NCI-H524 (cell line): ENCODE measurements at places on chromosomes 5 and 9.

DNA sequence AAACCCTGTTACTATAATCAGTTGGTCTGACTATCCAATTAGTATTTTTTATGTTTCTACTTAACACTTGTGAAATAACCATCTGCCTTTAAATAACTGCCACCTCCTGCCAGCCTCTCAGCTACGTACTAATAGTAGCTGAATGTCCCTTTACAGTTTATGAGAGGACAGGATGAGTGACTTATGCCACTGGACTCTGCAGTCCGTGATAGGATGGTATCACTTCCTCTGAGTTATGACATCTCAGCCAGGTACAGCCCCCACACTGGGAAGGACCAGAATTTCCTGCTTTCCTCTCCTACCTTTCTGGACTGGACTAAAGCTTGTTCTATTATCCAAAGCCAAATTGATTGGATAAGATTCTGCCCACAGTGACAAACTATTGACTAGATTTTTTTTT is 102.9 kb downstream of the ZFAND5 start:
- peak; percentile 37 for DNase-seq

GRCh38 chr9:14288433-14288832 is 25.5 kb downstream of the NFIB start:
- no peak for DNase-seq

GRCh38 chr9:237141-237857 is 22.6 kb downstream of the DOCK8 start:
- DNase-seq = no peak

DNA sequence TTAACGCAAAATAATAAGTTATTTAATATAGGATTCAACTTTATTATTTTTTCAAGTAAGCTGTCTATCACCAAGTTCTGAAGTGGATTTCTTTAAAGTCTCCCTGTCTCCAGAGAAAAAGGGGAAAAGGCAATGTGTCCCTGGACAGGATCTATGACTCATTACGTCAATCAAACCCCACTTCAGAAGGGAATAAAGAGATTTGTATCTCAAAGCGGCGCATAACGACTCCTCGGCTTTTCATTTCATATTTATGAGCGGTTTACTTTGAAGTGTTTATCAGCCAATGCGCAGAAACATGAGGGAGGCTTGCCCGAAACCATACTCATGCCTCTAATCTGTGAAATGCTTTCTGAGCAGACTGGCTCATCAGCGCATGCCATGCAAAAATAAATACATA is 938.6 kb upstream of the WWC1 start:
- peak; percentile 45 for DNase-seq

DNA sequence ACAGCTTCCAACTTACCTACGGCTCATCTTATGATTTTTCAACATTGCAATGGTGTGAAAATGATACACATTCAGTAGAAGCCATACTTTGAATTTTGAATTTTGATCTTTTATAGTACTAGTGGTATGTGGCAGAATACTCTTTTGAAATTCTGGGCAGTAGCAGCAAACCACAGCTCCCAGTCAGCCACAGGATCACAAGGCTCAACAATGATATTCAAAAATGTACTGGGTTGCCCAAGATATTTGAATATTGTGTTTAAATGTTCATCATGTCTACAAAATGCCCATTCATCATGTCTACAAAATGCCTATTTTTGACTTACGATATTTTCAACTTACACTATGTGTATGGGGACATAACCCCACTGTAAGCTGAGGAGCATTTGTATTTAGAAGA is 81.3 kb upstream of the PRR16 start:
- no peak for DNase-seq

- no peak for DNase-seq
Observed at GRCh38 chr5:60184606-60185005, 291.1 kb upstream of the PDE4D start.

DNA sequence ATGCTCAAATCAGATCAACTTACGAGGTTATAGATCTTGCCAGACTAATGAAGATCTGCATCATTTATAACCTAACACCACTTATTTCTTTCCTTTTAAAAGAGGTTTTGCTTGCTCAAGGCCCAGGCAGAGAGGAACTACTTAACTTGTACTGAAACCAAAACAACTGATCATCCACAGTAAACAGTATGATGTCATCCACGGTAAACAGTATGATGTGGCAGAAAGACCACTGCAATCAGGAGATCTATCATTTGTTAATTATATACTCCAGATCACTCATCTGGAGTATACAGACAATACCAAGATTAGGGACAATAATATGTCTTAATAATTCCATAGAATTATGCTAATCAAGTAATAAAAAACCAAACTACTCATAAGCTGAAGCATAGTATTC is 116.8 kb downstream of the ADAMTS6 start:
- no peak for DNase-seq

- no peak for DNase-seq
Observed at GRCh38 chr5:14809369-14810155, 62.0 kb downstream of the ANKH start.

DNA sequence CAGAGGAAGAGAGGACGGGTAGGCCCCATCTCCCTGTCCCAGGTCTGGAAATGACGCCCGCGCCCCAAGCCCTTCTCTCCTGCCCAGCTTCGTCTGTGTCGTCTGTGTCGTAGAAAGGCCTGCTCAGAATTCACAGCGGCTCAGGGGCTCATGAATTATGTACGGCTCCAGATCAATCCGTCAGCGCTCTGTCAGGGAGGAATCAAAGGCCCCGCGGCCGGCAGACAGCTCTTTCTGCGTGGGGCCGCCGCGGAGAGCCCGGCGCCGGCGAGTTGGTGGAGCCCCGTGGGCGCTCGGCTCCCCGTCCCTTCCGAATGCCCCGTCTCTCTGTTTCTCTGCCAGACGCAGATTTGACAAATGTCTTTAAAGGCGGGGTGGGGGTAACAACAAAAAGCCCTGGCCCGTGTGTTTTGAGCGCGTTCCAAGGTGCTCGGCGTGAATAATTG is 83.8 kb upstream of the RAPGEF1 start:
- no peak for DNase-seq

- no peak for DNase-seq
Observed at GRCh38 chr5:133821311-133821741, 147.1 kb downstream of the C5orf15 start.
